Inflammatory macrophage (primary cell): ENCODE measurements at places on chromosomes 3 and 15.

- no peak for DNase-seq
Measured at GRCh38 chr3:153215966-153216365, 53.9 kb downstream of the RAP2B start.

DNA sequence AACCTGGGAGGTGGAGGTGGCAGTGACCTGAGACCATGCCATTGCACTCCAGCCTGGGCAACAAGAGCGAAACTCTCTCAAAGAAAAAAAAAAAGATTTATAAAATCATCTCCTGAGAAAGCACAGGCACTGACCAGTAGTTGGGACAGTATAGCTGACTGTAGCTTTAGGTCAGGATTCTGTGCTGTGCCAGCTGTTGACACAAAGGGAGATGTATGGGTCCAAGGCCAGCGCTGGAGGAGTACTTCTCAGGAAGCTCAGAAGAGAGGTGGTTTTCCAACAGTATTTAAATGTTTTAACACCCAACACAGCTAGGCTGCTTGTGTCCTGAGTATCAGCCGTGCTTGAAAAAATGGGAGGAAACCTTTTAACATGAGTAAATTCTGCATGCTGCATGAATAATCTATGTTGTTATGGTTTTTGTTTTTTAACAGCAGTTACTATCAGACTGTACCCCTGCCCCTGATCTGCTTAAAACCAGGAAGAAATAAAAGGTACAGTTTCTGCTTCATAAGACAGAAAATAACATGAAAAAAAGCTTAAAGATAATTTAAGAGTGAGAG, 6.5 kb downstream of the RAMAC start:
- DNase-seq: no peak

DNA sequence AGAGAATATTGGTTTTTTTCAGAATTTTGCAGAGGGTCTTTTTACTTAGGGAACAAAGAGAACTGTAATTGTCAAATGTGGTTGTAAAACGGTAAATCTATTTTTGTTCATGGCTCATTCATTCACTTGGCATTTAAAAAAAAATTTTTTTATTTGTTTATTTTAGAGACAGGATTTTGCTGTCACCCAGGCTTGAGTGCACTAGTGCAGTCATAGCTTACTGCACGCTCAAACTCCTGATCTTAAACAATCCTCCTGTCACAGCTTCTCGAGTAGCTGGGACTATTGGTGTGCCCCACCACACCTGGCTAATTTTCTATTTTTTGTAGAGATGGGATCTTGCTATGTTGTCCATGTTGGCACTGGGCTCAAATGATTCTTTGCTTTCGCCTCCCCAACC, 301.8 kb downstream of the LPP start:
- no peak for DNase-seq

GRCh38 chr3:150210461-150211110, 197.5 kb upstream of the TSC22D2 start:
- no peak for DNase-seq

GRCh38 chr3:143830063-143830462, 18.2 kb downstream of the SLC9A9 start:
- no peak for DNase-seq

GRCh38 chr15:34942363-34942762, 27.2 kb downstream of the AQR start:
- no peak for DNase-seq
